ENCODE measurements at places on chromosomes 12 and 14.

GRCh38 chr12:3319723-3320492 lies 171.1 kb upstream of the PRMT8 start:
- no peak for DNase-seq

- no peak for DNase-seq
Observed at GRCh38 chr12:56670836-56671235, 17.2 kb downstream of the PTGES3 start.

DNA sequence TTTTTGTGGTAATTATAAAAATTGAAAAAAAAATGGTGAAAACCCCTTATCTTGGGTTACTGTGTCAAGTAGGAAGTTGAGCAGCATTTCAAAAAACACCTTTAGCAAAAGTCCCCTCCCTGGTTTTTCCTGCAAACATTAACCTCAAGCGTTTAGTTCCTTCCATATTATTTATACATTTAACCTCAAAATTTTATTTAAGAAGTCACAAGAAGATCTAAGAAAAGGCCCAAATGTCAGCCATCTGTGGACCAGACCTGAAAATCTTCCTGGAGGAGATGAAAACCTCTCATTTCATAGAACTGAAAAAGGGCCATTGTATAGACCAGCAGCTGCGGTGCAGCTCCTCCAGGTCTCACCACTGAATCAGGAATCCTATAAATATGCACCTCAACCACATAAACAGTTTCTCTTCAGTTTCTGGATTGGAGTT lies 40.4 kb upstream of the BTG1 start:
- DNase-seq, result no peak

DNA sequence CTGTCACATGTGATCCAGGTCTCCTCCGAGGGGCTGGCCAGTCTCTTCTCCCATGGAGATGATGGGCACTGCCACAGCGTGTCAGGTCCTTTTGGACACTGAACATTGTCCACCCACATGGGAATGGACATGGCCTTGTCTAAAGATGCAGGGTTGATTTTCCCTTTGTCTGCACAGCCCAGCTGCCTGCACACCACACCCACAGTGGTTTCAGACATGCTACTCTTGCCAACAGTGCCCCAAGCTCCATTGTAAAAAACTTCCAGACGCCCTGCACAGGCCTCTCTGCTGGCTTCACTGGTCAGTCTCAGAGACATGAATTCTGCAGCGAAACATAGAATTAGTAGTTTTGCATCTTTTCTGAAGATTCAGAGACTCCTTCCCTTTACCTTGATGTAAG lies 18.5 kb downstream of the CD163 start:
- DNase-seq, result no peak

GRCh38 chr12:132160601-132161035 lies 16.4 kb downstream of the NOC4L start:
- no peak for DNase-seq

GRCh38 chr14:24401810-24402702 lies 3.3 kb downstream of the NYNRIN start:
- DNase-seq, result no peak

- DNase-seq, result no peak
Observed at GRCh38 chr12:4820971-4821370, 88.7 kb upstream of the KCNA1 start.

GRCh38 chr12:65615118-65615517 lies 209.2 kb upstream of the HMGA2 start:
- DNase-seq, result no peak

- DNase-seq, result no peak
Observed at GRCh38 chr12:6451348-6452244, at the start of gene TAPBPL. Gene TAPBPL (plus strand): TSS chr12:6452042. CDS start chr12:6452249, 207 bp downstream.

DNA sequence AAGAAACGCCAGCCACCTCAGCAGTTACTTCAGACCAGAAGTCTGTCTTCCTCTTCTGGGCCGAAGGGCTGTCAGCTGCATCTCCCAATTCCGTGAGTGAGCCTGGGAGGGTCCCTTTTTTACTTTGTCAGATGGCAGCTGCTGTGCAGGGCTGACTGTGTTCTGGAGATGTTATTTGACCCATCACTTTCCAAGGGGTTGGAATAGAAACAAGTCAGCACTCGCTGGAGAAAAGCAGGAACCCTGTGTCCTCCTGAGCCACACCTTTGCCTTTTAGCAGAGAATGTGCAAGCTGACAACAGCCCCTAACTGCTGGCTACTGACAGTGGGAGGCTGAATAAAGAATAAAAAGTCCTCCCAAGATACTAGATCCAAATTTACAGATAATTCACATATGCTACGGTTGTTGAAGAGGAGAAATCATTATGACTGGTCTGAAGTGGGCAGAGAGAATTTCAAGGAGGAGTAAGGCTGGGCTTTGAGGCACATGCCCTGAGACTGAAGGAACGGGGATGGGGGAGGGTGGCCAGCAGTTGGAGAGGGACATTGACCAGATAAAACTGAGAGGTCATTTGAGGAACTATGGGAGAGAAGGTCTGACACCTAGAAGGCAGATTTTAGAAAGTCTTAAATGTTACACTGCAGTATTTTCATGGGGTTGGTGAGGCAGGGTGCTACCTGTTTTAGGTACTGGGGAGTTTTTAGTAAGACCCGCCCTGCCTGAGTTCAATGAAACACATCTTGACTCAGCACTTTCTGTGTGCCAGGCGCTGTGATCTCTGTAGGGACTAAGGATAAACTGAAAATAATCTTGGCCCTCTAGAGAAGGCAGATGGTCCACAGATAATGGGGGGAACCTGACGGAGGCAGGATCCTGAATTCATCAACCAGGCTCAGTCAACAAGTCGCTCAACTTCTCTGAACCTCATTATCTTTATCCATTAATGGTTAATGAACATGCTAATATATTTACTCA lies 27.4 kb downstream of the FAM234B start:
- DNase-seq, result peak; percentile 68

GRCh38 chr14:95697764-95698163 lies 11.5 kb downstream of the TCL1B start:
- no peak for DNase-seq

GRCh38 chr12:118840399-118840798 lies 140.9 kb upstream of the SRRM4 start:
- peak; percentile 37 for DNase-seq

DNA sequence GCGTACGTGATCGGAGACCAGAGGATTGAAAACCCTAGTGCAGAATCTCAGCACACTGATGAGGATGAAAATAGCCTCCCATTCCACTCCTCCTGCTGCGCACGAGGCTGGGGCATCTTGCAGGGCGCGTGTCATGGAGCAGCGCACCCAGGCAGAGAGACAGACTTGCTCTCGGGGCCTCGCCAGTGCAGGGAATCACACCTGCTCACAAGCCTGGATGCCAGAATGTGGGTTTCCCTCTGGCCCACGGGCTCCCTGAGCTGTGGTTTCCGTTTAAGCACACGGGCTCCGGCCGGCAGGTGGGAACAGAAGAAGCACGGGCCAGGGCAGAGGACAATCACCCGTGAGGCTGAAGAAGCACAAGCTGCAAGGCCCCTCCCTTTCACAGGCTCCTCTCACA lies 2.0 kb downstream of the FGF6 start:
- DNase-seq, result no peak

DNA sequence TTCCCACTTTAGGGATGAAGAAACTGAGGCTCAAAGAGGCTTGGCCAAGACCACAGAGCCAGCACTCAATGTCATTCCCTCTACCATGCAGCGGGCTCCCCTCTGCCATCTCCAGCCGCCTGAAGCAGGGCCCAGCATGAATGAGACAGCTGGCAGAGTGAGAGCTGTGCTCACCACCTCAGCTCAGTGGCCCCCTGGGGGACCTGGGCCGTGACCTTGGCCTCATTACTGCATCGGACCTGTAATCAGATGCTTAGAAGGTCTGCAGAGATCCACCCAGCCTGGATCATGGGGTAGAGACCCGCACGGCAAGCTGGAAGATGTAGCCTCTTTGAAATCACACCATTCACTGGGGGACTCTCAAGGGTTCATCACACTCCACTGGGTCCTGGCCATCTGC lies 22.7 kb upstream of the CORO1C start:
- DNase-seq, result no peak

DNA sequence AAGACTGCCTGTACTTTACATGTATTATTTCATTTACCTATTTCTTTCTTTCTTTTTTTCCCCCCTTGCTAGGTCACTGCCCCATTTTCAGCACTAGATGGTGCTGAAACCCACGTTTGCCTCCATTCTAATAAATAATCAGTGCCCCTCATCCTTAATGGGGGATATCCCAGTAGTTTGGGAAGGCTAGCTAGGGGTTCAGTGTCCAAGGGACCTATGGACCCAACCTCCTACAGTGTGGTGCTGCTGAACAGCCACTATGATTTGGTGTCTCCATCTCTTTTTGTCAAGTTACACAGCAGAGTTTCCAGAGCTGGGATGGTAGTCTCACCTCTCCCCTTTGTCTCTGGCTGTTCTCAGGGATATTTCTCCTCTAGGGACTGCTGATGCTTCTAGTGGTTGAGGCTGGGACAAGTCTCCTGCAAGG lies 6.5 kb upstream of the HCFC2 start:
- DNase-seq, result peak; percentile 63

DNA sequence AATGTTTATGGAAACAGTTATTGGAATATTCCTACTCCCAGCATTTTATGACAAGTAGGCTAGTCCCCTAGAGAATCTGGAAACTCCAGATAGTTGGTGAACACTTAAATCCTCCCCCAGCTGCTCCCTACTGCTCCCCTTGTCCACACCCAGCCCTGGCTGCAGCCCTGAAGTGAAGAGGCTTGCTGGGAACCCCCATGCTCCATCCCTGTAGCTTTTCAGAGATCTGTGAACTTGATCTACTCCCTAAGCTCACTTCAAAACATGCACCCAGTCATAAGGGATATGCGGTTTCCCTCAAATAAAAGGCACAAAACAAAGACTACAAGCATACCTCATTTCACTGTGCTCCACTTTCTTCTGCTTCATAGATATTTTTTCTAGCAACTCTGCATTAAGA lies 33.2 kb downstream of the EGLN3 start:
- DNase-seq, result no peak

GRCh38 chr14:22883173-22883976 lies at the start of gene REM2:
Gene REM2 (plus strand): TSS chr14:22883222. CDS start chr14:22883288, 66 bp downstream.
- no peak for DNase-seq

DNA sequence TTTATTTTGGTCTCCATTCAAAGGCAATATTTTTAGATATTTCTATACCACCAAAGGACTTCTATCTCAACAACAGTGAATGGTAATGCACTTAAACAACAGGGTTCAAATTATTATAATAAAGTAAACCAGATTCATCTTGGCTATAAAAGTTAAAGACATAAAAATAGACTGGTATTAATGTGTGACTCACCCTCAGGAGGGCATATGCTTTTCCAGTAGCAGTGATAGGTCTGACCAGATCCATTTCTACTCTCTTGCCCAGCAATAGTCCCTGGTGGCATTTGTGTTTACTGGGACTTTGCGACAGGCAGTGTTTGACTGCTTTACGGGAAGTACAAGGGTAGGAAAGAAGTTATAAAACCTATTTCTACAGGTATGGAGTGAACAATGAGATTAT lies 353.2 kb upstream of the ATP2B1 start:
- DNase-seq, result no peak

DNA sequence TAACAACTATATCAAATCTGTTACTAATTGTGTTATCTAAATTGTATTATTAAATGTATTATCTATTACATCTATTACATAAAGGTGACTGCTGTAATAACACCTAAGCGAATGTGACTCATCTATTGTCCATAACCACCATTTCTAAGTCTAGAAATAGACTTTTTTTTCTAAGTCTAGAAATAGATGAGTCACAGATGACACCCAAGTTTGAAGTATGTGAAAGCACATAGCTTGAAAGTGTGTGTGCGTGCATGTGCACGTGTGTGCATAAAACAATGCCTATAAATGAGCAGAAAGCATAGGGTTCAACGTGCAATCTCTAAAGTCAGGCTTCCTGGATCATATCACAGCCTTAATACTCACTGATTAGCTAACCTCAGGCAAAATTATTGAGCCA lies 451.3 kb upstream of the USP15 start:
- DNase-seq, result no peak

DNA sequence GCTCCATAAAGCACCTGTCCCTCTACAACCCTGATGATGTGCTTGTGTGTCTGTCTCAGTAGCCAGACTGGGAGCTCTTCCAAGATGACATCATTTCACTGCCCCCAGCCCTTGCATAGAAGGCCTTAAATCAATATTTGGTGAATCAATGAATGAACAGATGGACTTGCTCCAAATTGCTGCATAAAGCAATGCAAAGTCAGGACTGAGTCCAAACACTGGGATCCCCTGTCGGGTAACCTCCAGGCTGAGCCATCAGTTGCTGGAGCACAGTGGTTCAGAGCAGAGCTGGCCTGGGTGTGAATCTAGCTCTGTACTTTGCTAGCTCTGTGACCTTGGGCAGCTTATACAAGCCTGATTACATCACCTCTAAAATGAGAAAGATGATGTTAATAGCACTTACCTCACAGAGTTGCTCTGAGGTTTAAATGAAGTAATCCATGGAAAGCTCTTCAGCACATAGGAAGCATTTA lies 120.3 kb upstream of the VASH1 start:
- no peak for DNase-seq

- no peak for DNase-seq
Observed at GRCh38 chr12:72134246-72135020, 137.7 kb upstream of the TRHDE start.

DNA sequence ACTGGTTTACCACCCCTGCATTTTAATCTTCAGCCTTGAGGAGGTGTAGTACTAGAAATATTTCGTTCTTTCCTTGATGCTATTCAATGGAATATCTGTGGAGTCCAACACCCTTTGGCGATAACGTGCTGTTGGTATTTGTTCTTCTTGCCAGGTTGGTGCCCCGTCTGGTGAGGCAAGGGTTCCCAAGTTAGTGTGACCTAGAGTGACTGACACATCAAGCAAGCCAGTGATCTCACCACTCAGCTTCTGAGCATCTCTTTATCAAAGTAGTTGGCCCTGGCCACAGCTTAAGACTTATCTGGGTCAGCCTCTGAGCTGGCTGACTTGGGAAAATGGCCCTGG lies 60.2 kb downstream of the PLXNC1 start:
- DNase-seq, result no peak

GRCh38 chr14:96285667-96286066 lies 29.7 kb downstream of the BDKRB1 start:
- DNase-seq, result no peak

DNA sequence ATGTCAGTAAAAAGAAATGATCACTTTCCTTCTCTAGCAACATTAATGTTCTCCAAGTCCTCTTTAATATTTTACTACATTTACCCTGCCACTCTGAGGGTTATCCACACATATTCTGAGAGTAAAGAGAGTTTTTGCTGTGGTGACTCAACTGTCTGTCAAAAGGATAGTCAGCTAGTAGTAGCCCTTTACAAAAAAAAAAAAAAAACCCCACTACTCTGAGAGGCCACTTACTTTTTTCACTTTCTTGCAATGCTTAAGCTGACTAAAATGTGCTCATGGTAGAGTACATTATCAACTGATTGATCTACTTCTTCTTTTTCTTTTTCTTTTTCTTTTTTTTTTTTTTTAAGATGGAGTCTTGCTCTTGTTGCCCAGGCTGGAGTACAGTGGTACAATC lies 27.6 kb upstream of the PPM1A start:
- no peak for DNase-seq

GRCh38 chr14:26841326-26841725 lies 243.5 kb upstream of the NOVA1 start:
- no peak for DNase-seq

- no peak for DNase-seq
Observed at GRCh38 chr12:97944576-97944975, 482.0 kb downstream of the RMST start.

All from D341Med (cell line).